Body of pancreas (tissue), 4 donors: ENCODE measurements at places on chromosomes 11 and 22. TPM values are rescaled to one million over a fixed set of nuclear protein-coding genes. Genes with fewer than 3 reads are reported as not detected.

GRCh38 chr11:73117071-73117470, 25.0 kb downstream of the FCHSD2 start:
- H3K36me3 ChIP-seq = no peaks in the 10 kb centered on the region
- H3K27ac ChIP-seq = no peak overlapping the region

GRCh38 chr22:42375982-42376381, 56.2 kb downstream of the NFAM1 start:
- H3K4me1 ChIP-seq = peaks cover 16% of the 10 kb centered on the region
- H3K4me3 ChIP-seq = no peak overlapping the region
- DNase-seq = no peak

GRCh38 chr11:130653838-130654636, 205.6 kb downstream of the ADAMTS15 start:
- peaks cover 24% of the 10 kb centered on the region for H3K4me1 ChIP-seq
- no peak overlapping the region for H3K4me3 ChIP-seq
- H3K27ac ChIP-seq = no peak overlapping the region
- DNase-seq = peak; percentile 72
- no peaks in the 10 kb centered on the region for H3K27me3 ChIP-seq
- H3K36me3 ChIP-seq = no peaks in the 10 kb centered on the region

- H3K27ac ChIP-seq = no peak overlapping the region
- no peaks in the 10 kb centered on the region for H3K36me3 ChIP-seq
- no peaks in the 10 kb centered on the region for H3K27me3 ChIP-seq
- no peak overlapping the region for H3K4me3 ChIP-seq
- no peaks in the 10 kb centered on the region for H3K4me1 ChIP-seq
These were observed 88.9 kb downstream of the ARFGAP2 start for GRCh38 chr11:47087801-47088200.

GLB1L2 gene
- 9.1 TPM for total RNA-seq

DNA sequence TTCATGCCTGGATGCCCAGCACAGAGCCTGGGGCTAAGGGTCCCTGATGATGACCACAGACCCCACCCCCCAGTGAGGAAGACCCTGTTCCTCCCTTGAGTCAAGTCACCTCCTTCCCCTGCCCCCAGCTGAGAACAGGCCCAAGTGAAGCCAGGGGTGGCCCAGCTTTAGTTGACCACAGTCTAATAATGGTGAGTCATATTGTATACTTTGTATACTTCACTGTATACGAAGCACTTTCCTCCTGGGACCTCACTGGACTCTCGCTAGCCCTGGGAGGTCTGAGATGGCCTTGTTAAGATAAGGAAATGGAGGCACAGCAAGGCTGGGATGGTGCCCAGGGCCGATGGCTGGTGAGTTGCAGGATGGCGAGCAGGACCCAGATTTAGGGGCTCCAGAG, 3.7 kb upstream of the FLRT1 start:
- no peak overlapping the region for H3K27ac ChIP-seq
- H3K36me3 ChIP-seq = no peaks in the 10 kb centered on the region
- H3K4me1 ChIP-seq = peaks cover 18% of the 10 kb centered on the region
- DNase-seq = no peak

OR5B21 gene
- not detected for total RNA-seq

DNA sequence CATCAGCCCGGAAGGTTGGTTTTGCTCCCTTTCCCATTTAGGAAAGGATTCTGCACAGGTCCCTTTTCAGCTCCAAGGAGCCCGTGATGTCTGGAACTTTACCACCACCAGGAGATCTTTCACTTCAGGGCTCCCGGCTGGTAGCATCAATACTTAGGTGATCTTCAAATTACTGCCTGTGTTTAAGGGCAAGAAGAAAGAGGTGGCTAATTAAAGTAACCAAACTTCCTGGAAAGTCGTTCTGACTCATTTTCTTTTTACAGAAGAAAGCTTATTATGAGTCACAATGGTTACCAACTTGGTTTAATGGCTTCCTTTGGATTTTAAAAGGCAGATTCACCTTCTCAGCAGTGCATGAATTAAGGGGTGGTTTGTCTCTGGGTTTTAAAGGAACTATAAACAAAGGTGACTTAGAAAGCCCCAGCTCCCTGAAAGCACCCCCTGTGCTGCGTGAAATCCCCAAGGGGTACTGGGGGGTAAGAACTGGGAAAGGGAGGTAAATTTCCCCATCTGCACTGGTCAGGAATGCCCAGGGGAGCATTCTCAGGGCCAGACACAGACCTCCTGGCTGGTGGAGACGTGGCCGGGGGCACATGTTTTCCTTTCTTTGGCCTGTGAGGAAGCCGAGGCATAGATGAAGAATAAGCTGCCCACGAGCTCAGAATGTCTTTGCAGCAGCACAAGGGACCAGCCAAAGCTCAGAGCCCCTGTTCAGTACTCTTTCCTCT, 8.8 kb downstream of the POU2F3 start:
- H3K4me1 ChIP-seq = no peaks in the 10 kb centered on the region
- H3K27me3 ChIP-seq = no peaks in the 10 kb centered on the region
- H3K27ac ChIP-seq = no peak overlapping the region
- H3K36me3 ChIP-seq = no peaks in the 10 kb centered on the region

DNA sequence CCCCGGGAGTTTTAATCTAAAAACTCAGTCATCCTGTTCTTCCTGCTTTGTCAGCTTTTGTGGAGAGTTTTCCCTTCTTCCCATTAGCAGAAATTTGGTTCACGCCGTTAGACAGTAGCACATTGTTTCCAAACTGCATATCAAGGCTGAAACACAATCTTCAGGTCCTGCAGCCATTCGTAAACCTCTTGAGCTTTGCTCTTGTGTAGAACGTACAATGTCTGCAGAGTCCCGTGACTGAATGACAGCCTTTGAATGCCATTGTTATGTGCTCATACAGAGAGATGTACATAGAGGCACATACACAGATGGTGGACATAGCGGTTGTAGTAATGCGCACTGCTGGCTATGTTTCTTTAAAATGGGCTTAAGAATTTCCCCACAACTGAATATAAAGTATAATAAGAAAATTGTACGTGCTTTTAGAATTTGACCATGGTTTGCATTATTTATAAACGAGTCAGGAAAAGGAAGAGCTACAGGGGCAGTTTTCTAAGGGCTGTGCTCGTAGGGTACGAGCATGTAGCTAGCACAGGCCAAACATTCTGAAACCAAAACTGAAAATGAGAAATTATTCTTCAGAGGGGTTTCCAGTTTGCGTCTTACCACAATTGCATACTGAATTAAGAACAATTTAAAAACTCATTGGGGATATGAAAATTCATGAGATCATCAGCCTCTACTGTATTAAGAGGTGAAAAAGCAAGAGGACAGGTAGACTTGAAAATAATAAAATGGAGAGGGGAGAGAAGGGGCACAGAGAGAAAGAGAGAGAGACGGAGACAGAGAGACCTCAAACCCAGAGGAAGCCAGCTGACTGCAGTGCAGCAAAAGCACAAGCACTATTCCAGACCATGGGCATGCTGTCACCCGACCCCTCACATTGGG, 310.1 kb downstream of the CADM1 start:
- no peak overlapping the region for H3K4me3 ChIP-seq
- H3K4me1 ChIP-seq = no peaks in the 10 kb centered on the region
- no peak overlapping the region for H3K27ac ChIP-seq

KDM4E gene
- total RNA-seq = not detected

- no peak overlapping the region for H3K27ac ChIP-seq
- no peaks in the 10 kb centered on the region for H3K36me3 ChIP-seq
- DNase-seq = no peak
- H3K4me1 ChIP-seq = no peaks in the 10 kb centered on the region
- H3K27me3 ChIP-seq = no peaks in the 10 kb centered on the region
These were observed 95.1 kb upstream of the PLET1 start for GRCh38 chr11:112355726-112356125.
